ENCODE measurements at places on chromosomes 12 and 14. TPM values are rescaled to one million over a fixed set of nuclear protein-coding genes. Genes with fewer than 3 reads are reported as not detected.

Gene LIN7A
- total RNA-seq: 0.76 TPM

Gene NR1H4
- 0.05 TPM for total RNA-seq

Gene SLC5A8
- 0.33 TPM for total RNA-seq

Gene SLC6A15
- 0.09 TPM for total RNA-seq

Gene SERPINA10
- 0.05 TPM for total RNA-seq

Gene BEGAIN
- total RNA-seq: 0.42 TPM

Gene VWF
- total RNA-seq: 6.7 TPM

Gene LGR5
- total RNA-seq: 0.42 TPM

Gene RAD51AP1
- total RNA-seq: 39.5 TPM

Gene LGALS3
- 34.4 TPM for total RNA-seq

Gene C14orf180
- 0.42 TPM for total RNA-seq

Gene CCDC85C
- 4.6 TPM for total RNA-seq

Gene HOXC13
- 0.05 TPM for total RNA-seq

DNA sequence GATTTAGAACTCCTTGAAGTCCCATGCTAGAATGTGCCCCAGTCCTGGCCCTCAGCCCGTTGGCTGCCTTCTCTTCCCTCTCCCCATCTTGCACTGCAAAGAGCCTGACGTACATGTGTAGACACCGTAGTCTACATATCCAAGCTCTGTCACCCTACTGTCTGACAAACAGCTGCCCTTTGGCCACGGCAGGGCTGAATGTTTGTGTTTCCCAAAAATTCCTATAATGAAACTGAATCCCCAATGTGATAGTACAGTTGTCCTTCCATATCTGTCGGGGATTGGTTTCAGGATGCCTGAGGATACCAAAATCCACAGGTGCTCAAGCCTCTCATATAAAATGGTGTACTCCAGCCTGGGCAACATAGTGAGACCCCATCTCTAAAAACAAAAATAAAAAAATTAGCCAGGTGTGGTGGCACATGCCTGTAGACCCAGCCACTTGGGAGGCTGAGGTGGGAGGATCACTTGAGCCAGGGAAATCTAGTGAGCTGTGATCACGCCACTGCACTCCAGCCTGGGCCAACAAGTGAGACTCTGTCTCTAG is 12.3 kb upstream of the TFCP2 start:
- no peak for DNase-seq

- DNase-seq: no peak
Observed at GRCh38 chr12:104994336-104994735, 8.2 kb downstream of the NOPCHAP1 start.

DNA sequence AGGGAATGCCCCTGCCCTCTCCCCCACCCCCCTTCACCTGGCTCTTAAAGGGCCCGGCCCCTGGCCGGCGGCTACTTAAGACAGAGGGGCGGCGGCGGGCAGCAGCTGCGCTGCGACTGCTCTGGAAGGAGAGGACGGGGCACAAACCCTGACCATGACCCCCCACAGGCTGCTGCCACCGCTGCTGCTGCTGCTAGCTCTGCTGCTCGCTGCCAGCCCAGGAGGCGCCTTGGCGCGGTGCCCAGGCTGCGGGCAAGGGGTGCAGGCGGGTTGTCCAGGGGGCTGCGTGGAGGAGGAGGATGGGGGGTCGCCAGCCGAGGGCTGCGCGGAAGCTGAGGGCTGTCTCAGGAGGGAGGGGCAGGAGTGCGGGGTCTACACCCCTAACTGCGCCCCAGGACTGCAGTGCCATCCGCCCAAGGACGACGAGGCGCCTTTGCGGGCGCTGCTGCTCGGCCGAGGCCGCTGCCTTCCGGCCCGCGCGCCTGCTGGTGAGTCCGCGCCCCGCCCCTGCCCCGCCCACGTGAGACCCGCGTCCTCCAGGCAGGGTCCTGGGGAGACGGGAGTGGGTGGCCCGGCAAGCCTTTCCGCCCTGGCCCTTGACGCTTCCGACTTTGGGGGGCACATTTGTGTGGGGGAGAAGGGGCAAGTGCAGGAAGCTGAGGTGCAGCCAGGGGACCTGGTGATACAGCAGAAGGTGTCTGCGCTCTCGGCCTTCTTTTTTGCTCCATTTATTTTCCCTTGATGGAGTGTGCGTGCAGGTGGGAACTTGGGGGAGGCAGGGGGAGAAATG is at the start of gene IGFBP6:
Gene IGFBP6, plus strand, starts transcription at position 104 of the 790 bp plus-strand sequence. Its CDS starts 51 bp downstream, at position 155.
- no peak for DNase-seq

- no peak for DNase-seq
Observed at GRCh38 chr14:54776361-54777001, 126.1 kb downstream of the GCH1 start.

DNA sequence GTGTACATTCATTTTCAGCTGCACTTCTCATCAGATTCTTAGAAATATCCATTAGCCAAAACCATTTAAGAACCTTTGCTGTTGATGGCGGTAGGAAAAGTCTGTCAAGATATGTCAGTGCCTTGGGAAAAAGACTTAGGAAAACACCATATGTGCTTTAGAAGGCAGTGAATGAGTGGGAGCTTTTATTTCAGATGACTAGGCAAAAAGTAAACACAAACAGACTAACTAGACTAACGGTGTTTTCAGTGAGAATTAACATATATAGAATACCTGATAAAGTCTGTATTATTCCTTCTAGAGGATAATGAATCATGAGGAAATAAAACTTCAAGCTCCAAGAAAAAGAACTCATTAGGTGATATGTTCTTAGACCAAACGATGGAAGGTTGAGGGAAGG is 418.9 kb downstream of the NAV3 start:
- no peak for DNase-seq

DNA sequence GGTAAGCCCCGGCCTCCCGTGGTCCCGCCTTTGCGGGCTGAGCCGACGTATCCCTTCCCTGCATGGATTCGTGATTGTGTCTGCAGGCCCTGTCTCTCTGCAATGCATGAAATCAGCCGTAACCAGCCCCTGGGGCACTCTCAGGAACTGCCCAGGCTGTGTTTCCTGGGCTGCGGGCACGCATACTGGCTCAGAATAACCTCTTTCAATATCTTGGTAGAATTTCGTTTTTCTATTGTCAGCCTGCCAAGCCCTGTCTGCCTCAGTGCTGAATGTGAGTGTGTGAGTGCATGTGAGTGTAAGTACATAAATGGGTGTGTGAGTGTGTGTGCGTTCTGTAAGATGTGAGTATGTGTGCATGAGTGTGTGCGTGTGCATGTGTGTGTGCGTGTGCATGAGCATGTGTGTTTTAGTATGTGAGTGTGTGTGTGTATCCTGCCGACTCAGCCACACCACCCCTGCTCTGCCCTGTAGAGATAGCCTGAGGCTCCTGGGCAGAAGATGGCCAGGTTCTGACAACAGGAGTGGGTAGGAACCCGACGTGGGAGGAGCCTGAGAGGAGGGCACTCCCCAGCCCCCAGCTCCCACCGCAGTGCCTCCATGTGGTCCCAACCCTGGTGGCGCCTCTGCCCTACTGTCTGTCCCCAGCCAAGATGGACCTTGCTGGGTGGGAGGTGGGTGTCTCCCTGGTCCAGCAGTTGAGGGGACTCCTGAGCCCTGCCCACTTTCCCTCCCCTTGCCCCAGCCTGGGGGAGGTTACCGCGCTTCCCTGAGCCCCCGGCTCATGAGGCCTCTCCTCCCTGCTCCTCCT is 268.8 kb downstream of the ADGRD1 start:
- DNase-seq: no peak

DNA sequence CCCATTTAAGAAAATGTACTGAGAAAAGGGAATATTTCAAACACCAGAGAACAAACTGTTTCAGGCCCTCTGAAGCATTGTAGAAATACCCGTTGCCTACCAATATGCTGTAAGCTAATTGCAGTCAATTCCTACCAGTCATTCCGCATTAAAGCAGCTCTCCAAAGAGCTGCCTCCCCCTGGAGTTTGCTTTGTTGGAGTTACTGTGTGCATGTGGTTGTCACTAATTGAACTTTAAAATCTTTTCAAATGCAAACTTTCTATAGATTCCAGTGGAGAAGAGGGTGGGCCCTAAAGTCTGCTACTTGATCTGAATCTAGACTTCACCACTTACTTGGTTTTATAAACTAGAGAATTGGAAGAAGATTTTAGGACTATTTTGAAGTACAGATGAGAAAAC is 112.7 kb downstream of the PLXNC1 start:
- no peak for DNase-seq

DNA sequence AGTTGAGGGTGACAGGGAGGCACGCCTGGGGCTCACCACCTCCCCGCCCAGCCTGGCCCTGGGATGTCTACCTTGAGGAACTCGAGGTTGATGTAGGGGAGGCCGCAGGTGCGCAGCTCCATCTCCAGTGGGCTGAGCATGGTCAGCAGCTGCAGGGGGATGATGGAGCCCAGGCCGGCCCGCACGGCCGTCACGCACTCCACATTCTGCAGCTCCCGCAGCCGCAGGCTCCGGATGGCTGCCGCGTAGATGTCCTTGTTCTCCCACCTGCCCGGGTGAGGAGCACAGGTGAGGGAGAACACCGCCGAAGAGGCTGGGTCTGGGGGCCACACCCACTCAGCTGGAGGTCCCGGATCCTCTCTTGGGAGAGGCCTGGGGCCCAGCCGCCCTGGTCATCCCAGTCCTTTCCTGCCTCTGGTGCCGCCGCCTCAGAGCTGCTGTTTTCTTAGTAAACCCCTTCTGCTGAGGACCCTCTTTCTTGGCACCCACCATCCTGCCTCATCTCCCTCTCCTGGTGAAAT is 38.2 kb downstream of the TRAFD1 start:
- no peak for DNase-seq

DNA sequence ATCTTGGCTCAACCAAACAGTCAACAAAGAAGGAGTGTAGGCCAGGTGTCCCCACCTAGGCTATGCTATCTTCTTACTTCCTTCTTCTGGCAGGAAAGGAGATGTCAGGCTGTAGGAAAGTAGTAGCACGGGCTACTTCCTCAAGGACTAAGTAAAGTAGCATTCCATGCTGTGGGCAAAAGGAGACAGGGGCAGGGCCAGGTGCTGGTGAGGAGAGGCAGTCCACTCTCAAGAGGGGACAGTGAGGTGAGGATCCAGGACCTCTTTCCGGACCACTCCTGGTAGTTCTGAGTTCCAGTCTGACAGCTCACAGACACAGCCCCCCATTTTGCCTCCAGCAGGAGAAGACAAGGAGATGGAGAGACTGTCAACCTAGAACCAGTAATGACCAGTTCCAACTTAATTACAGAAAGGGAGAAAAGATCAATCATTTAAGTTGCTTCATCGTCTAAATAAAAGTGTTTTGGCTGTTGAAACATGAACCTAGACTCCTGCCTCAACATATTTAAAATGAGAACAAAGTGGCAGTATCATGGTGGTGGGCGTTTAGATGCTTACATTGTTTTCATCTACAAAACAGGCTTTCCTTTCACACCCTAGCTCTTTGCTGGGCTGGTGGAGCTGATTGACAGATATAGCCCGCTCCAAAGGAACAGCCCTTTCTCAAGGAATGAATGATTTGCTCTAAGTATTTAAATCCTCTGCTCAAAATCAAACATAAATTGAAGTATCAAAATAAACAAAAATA is 5.1 kb upstream of the SSTR1 start:
- no peak for DNase-seq

GRCh38 chr14:72305561-72305960 is 373.3 kb downstream of the RGS6 start:
- DNase-seq: no peak

DNA sequence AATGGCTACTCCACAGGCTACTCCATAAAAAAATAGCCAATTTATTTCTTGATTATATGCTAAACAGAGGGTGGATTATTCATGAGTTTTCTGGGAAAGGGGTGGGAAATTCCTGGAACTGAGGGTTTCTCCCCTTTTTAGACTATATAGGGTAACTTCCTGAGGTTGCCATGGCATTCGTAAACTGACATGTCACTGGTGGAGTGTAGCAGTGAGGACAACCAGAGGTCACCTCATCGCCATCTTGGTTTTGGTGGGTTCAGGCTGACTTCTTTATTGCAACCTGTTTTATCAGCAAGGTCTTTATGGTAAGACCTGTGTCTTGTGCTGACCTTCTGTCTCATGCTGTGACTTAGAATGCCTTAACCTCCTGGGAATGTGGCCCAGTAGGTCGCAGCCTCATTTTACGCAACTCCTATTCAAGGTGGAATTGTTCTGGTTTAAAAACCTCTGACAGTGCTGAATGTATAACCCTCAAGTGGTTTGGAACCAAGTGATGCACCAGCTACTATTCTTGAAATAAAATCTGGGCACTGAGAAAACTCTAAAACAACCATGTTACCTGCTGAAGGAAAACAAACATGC is 27.7 kb downstream of the C12orf56 start:
- DNase-seq: no peak

- DNase-seq: no peak
Observed at GRCh38 chr14:92551044-92551841, 37.7 kb downstream of the RIN3 start.

GRCh38 chr12:6295094-6295811 is 15.2 kb upstream of the PLEKHG6 start:
- no peak for DNase-seq

DNA sequence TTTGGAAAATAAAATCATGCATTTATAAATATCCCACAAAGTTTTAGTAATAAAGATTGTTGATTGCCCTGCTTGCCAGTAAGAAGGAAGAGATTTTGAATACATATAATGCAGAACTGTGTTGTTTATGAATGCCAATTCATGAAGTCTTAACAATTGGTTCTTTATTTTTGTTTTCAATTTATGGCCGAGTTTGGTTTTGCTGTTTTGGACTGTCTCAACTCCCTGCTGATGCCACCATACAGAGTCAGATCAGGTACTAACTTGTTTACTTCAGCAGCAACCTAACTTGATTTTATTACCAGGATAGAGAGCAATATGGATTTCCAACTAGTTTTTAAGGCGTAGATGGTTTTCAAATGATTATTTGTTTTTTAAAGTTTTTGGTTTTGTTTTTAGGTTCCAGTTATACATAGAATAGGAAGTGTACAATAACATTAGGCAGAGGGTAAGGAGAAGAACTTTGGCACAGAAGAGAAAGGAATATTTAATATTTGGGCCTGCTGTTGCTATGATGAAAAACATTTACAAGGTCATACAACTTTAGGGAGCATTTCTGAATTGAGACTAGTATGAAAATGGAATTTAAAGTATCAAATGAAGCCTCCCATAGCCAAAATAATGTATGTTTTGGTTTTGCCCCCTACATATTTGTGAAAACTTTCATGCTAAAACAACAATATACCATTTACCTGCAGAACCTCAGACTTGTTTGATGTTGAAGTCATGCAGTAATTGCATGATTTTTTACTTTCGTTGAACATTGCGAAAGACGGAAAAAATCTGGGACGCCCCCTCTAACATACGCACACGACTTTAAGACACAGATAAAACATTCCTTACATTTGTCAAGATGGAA is 904 bp upstream of the FAM177A1 start:
- DNase-seq: no peak

- DNase-seq: no peak
Observed at GRCh38 chr12:118319627-118320026, 53.1 kb downstream of the TAOK3 start.

Data from thymus (tissue), 14 donors.